Spleen (tissue), 13 donors: ENCODE measurements at places on chromosomes 13 and 19. TPM values are rescaled to one million over a fixed set of nuclear protein-coding genes. Genes with fewer than 3 reads are reported as not detected.

GRCh38 chr19:45677351-45678230, 9.6 kb downstream of the GIPR start:
- H3K4me1 ChIP-seq, result peaks cover 32% of the 10 kb centered on the region
- no peak overlapping the region for H3K27ac ChIP-seq
- H3K36me3 ChIP-seq, result no peaks in the 10 kb centered on the region
- peak overlapping the region; percentile 36 for H3K4me3 ChIP-seq

GRCh38 chr13:77118134-77118533, 91.2 kb upstream of the FBXL3 start:
- no peak for DNase-seq
- H3K36me3 ChIP-seq, result peaks cover 20% of the 10 kb centered on the region
- H3K27ac ChIP-seq, result no peak overlapping the region
- no peak overlapping the region for H3K4me3 ChIP-seq

GRCh38 chr13:112851107-112852038, 117.6 kb upstream of the MCF2L start:
- peak; percentile 65 for DNase-seq
- H3K27me3 ChIP-seq, result no peaks in the 10 kb centered on the region
- H3K36me3 ChIP-seq, result peaks cover 28% of the 10 kb centered on the region
- H3K27ac ChIP-seq, result no peak overlapping the region
- no peaks in the 10 kb centered on the region for H3K4me1 ChIP-seq
- H3K4me3 ChIP-seq, result no peak overlapping the region

GRCh38 chr19:14408491-14409145, 10.5 kb downstream of the DDX39A start:
- H3K27me3 ChIP-seq, result no peaks in the 10 kb centered on the region
- DNase-seq, result no peak

Gene MIDN
- 81.4 TPM for total RNA-seq
